ENCODE measurements at places on chromosomes 5 and 9.

GRCh38 chr5:1067141-1068121, 44.4 kb downstream of the SLC12A7 start:
- DNase-seq = no peak

DNA sequence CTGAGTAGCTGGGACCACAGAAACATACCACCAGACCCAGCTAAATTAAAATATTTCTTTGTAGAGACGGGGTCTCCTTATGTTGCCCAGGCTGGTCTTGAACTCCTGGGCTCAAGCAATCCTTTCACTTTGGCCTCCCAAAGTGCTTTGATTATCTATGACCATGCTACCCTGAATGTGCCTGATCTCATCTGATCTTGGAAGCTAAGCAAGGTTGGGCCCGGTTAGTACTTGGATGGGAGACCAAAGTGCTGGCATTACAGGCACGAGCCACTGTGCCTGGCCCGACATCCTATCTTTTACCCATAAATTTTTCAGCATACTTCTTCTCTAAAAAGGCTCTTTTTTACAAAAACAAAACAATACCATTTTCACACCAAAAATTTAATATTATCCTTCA, 137.0 kb upstream of the LRRTM2 start:
- no peak for DNase-seq

DNA sequence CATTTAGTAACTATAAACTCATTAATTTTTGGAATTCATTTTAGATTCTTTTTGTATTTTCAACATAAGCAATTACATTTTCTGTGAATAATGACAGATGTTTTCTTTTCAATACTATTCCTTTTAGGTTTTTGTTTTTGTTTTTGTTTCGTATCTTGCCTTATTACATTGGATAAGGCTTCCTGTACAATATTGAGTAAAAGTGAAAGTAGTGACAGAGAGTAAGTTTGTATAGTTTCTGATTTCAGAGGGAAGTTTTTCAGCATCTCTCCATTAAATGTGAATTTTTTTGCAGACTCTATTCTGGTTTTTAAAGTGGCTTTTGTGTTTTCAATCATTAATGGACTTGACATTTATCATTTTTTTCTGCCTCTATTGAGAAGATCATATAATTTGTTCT, 12.8 kb upstream of the CAMK4 start:
- no peak for DNase-seq

DNA sequence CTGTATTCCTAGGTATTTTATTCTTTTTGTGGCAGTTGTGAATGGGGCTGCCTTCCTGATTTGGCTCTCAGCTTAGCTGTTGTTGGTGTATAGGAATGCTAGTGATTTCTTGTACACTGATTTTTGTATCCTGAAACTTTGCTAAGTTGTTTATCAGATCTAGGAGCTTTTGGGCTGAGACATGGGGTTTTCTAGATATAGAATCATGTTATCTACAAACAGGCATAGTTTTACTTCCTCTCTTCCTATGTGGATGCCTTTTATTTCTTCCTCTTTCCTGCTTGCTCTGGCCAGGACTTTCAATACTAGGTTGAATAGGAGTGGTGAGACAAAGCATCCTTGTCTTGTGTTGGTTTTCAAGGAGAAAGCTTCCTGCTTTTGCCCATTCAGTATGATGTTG, 129.9 kb downstream of the DMXL1 start:
- DNase-seq = no peak

- no peak for DNase-seq
These were observed 155.8 kb upstream of the ZNF608 start for GRCh38 chr5:124902097-124902821.

DNA sequence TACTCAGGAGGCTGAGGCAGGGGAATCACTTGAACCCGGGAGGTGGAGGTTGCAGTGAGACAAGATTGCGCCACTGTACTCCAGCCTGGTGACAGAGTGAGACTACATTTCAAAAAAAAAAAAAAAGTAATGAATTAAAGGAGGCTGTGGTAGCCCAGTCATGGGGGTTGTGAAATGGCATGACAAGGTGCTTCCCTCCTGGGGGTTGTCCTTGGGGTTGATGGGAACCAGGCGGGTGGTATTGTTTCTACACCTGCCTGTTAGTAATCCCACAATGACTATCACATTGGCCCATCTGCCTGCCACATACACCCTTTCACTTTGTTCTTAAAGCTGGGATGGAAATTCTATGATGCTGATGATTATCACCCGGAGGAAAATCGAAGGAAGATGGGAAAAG, 5.6 kb downstream of the IDNK start:
- DNase-seq = no peak

GRCh38 chr5:138632900-138633489, 57.8 kb upstream of the HSPA9 start:
- DNase-seq = no peak

- DNase-seq = no peak
These were observed 24.9 kb downstream of the VAV2 start for GRCh38 chr9:133967024-133967741.

Measured in activated T-helper 1 cell treated with Interleukin-2 at 50 U/mL for 16 hours (primary cell).